ENCODE measurements at places on chromosomes 1 and 21.

DNA sequence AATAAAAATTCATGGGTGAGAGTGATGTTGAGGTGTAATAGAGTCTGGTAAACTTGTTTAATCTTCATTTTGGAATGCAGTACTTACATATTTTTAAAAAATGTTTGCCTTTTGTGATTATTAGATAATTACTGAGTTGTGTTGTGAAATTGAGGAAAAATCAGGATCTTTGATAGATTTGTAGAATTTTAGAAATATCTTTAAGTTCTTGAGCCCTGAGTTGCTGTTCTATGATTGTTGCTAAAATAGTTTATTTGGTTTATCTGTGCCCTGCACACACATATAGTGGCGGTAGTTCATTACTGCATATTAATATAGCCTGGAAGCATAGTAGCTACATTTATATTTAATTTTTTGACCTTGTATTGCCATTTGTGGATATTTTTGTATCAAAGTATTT, 1.6 kb downstream of the B3GALT2 start:
- no peak for DNase-seq

- DNase-seq, result no peak
Observed at GRCh38 chr1:54246116-54246721, 46.3 kb downstream of the MRPL37 start.

DNA sequence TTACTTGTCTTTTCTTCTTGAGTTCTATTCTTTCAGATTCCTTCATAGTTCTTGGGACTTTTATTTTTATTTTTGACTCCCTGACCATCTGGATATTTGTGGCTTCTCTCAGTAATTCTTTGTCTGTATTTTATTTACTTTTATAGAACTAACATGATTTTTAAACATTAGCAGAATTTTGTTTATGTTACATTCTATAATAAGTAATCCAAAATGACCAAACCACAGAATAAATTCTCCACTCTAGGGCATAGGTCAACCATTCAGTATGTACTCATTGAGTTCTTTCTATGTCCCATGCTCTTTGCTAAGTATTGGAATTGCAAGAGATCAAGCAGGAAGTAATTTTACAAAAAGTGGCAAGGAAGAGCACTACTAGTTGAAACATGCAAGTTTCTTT, 969.0 kb downstream of the TTLL7 start:
- no peak for DNase-seq

- DNase-seq, result no peak
Observed at GRCh38 chr1:211329764-211330201, 3.1 kb downstream of the TRAF5 start.

DNA sequence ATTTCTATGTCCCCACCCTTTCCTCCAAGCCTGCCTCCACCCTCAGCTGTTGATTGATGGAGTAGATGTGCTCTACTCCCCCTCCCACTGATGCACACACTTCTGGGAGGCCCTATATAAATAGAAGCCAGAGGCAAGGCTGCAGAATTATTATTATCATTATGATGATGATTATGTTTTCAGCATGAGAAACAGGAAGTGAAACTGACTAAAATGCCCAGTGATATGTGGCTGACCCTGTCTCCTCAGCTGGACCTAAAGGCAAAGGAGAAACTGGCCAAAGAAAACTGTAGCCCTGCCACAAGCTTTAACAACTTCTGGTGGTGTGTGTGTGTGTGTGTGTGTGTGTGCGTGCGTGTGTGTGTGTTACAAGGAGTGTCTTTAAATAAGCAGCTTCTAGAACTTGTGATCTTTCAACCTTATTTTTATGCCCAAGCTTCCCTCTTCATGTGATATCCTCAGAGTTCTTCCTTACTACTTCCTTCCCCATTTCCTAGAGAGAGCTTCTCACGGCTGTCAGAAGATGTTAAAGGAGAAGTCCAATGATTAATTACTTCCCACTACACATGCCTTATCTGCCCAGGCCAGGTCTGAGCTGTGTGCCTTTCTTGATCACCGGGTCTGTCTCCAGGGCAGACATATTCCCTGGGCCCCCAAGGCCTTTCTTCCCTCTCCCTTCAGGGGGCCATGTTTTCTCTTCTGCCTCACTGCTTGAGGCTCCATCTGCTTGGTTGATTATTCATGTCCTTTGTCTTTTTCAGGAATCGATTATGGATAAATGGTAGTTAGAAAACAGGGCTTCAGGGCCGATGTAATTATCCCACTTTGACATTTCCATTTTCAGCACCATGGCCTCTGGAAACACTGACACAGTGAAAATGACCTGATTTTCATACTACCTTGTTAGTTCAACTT, 11.6 kb upstream of the MAPKAPK2 start:
- no peak for DNase-seq

- no peak for DNase-seq
Observed at GRCh38 chr1:104295511-104295910, 545.8 kb downstream of the AMY1C start.

DNA sequence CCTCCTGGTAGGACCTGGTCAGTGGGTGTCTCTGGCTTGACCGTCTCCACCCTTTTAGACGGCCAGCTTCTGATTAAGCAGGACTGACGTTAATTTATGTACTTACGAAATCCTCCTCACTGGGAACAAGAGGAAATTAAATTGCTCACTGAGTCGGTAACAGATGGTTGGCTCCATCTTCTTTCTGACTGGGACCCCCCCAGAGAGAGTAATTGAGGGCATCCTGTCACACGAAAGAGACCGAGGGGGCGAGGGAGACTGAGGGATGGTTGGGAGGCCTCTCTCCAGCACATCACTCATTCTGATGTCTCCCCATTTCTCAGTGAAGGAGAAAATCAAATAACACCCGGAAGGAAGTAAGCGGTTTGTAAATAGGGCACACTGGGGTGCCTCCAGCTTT, 104.8 kb downstream of the OMA1 start:
- no peak for DNase-seq

DNA sequence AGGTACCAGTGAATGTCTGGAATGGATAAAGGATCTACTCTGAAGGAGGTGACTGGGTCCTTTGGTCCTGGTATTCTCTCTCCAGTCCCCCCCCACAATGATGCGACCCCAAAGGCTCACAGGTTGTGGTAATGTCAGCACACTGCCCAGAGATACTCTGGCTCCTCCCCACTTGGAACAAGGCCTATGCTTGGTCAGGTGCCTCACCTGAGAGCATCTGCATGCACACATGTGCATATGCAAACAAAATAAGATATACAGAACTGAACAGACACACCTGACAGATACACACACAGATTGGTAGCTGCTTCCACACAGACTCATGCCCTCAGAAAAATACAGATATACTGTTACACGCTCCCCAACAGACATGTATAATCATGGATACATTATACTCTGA, 33.5 kb downstream of the DMAP1 start:
- DNase-seq, result no peak

- DNase-seq, result no peak
Observed at GRCh38 chr1:116486424-116486823, 84.4 kb downstream of the CD58 start.

GRCh38 chr1:46298387-46298786, 5.0 kb downstream of the LRRC41 start:
- DNase-seq, result no peak

GRCh38 chr1:147902253-147902845, at the start of gene GJA8:
TSS of gene GJA8 (plus strand) at chr1:147902795. CDS start at chr1:147907956, 5,161 bp downstream.
- no peak for DNase-seq

- no peak for DNase-seq
Observed at GRCh38 chr21:38424305-38425019, 73.8 kb downstream of the ERG start.

DNA sequence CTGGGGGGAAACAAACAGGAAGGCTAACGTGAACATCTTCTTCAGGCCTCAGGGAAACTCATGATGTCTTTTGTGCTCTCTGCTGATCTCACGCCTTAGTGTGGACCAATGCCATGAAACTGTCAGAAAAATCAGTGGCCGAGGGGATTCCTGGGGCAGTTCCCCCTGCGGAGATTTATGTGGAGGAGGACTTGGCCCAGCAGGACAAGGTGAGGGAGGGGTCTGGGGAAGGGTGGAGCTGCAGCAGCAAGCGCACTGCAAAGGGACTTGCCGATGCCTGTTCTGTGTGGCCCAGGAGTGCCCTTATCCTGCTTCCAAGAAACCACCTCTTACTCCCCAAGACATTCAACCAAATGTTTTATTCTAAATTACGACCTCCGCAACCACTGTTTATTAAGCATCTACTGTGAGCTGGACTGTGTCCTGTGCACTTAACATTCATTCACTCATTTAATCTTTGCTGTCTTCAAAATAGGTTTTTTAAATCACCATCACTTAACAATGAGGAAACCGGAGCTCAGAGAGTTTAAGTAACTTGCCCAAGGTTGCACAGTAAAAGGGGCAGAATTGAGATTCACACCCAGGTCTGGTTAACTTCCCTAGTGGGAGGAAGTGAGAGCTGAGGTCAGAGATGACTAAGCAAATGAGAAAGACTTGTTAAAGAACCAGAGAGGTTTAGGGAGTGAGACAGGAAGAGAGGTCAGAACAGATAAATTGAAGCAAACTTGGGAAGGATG, 49.7 kb downstream of the FHAD1 start:
- DNase-seq, result peak; percentile 43

DNA sequence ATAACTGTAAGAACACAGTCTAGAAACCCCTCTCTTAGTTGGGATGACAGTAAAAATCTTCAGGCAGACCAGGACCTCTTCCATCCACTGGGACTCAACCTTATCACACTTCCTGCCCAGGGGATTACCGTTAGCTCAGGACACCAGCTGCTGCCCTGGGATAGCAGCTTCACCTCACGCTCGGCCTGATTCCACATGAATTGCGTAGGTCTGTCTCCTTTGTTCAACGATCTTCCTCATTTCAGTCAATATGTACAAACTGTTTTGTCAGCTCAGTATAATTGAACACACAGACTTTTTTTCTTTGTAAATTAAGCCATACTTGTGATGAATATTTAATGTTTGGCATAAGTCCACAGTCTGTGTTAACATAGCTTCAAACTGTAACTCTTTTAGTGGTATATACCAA, 290.4 kb downstream of the GRIK1 start:
- no peak for DNase-seq

DNA sequence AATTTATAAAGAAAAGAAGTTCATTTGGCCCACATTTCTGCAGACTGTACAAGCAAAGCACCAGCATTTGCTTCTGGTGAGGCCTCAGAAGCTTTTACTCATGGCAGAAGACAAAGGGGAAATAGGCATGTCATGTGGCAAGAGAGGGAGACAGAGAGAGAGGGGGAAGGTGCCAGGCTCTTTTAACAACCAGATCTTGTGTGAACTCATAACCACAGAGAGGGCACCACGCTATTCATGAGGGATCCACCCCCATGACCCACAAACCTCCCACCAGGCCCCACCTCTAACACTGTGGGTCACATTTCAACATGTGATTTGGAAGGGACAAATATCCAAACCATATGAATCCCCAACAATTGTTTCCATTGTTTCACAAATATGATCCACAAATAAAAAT, 467.9 kb downstream of the SIPA1L2 start:
- DNase-seq, result no peak

DNA sequence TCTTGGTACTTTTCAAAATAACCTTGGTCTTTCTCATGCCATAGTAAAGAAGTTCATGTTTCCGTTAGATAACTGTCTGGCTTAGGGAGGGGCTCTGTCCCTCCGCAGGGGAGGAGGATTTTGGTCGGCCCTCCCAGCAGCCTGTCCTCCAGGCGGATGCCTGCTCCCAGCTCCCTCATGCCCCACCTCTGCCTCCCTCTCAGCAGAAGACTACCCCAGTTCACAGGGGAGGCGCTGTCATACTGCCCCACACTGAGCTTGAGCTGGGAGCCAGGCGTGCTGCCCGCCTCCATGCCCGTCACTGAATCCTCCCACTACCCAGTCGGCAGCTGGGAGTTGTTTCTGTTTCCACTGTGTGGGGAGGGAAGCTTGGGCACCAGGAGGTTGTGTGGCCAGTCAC, 127.3 kb downstream of the CAMTA1 start:
- DNase-seq, result no peak

DNA sequence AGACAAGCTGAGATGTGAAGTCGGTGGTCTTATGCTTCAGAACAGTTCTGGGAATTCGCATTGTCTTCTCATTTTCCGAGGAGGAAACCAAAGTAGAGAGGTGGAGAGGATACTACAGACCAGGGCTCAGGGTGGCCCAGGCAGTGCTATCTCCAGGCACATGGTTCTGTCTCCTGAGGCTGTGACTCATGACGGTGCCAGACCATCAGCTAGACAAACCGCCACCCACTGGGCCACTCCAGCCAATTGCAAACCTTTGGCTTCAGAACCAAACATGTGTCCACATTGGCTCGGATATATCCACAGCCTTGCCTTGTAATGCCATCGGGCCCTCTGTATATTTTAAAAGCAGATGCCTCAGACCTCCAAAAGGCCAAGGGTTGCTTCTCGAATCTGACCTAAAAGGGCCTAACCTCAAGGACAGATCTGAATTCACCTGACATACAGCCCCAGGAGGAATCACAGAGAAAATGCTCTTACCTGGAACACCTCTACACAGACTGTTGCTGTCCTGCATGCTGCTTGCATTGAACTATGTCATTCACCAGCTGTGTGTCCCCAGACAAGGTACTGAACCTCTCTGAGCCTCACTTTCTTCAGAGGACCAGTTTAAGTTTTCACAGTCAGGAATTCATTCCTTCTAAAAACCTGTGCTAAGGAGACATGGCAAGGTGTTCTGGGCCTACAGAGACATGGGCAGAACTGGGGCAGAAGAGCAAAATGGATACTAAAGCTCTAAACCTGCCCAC, 224.9 kb upstream of the JUN start:
- DNase-seq, result no peak

GRCh38 chr1:48223366-48224240, 1.1 kb downstream of the SLC5A9 start:
- no peak for DNase-seq

DNA sequence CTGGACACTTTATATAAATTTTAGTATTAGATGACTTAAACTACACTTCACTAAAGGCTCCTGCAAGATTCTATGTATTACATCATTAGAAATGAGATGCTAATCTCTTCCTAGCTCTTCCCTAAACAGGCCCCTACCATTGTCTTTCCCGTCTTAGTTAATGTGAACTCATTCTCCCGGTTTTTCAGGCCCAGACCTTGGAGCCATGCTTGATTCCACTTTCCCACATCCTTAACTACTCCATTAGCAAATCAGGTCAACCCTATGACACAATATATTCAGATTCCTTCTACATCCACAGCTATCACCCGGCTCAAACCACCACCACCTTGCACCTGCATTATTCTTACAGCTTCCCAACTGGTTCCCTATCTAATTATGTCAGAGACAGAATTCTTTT, 73.3 kb downstream of the NVL start:
- DNase-seq, result no peak

- no peak for DNase-seq
Observed at GRCh38 chr1:184912392-184912791, 61.9 kb downstream of the NIBAN1 start.
